ENCODE measurements at places on chromosomes 13 and 19. TPM values are rescaled to one million over a fixed set of nuclear protein-coding genes. Genes with fewer than 3 reads are reported as not detected.

DNA sequence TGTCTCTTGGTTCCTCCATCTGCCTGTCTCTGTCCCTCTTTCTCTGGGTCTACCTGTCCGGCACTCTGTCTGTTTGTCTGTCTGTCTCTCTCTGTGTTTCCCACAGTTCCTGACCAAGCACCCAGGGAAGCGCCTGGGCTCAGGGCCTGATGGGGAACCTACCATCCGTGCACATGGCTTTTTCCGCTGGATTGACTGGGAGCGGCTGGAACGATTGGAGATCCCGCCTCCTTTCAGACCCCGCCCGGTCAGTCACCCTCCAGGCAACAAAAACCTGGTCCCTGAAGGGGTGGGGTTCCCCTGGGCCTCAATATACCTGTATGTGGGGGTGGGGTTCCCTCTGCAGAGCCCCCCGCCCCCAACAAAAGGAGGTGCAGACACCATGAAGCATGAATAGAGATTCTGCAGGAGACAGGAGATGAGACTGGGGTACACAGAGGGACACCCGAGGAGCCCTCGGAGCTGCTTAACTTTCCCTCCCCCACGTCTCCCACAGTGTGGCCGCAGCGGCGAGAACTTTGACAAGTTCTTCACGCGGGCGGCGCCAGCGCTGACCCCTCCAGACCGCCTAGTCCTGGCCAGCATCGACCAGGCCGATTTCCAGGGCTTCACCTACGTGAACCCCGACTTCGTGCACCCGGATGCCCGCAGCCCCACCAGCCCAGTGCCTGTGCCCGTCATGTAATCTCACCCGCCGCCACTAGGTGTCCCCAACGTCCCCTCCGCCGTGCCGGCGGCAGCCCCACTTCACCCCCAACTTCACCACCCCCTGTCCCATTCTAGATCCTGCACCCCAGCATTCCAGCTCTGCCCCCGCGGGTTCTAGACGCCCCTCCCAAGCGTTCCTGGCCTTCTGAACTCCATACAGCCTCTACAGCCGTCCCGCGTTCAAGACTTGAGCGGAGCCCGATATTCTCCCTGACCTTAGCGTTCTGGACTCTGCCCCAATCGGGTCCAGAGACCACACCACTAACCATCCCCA, 2.6 kb upstream of the CACNG7 start:
- no peak overlapping the region for H3K27ac ChIP-seq
- no peaks in the 10 kb centered on the region for H3K4me1 ChIP-seq
- DNase-seq = peak; percentile 15

The PRTN3 gene
- 0.24 TPM for total RNA-seq

The FFAR1 gene
- total RNA-seq = 1.2 TPM

GRCh38 chr19:8697671-8698432, 743 bp downstream of the ACTL9 start:
- no peak overlapping the region for H3K4me3 ChIP-seq
- H3K4me1 ChIP-seq = no peaks in the 10 kb centered on the region
- no peak for DNase-seq
- no peak overlapping the region for H3K27ac ChIP-seq
- no peaks in the 10 kb centered on the region for H3K36me3 ChIP-seq
- H3K27me3 ChIP-seq = no peaks in the 10 kb centered on the region

The LGI4 gene
- total RNA-seq = 0.38 TPM
